Femur (tissue), 1 donor: ENCODE measurements at places on chromosomes 2 and 18.

DNA sequence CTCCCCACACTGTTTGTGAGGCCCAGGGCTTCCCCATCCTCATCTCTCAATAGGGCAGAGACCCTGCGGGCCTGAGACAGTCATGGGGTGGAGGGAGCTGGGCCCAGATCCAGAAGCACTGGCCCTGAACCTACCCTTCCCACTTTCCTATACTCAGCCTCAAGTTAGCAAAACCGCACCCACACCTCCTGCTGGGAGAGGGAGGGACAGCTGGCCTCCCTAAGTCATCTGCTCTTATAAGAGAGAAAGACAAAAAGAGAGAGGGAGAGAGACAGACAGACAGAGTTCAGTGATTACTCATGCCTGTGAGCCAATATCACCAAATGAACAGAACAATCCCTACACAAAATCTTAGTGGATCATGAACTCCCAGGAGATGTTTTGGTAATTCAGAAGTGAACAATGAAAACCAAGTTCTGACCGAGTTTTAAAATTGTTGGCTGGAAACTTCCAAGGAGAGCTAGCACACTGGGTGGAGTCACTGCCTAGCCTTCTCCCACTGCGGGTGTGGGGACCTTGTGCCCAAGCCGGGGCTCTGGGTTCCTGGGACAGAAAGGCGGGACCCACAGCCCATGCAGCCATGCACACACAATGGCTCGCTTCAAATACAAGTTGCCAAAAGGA, 130.5 kb downstream of the PXDN start:
- no peak for DNase-seq

GRCh38 chr2:213189001-213189899, 37.8 kb upstream of the IKZF2 start:
- no peak for DNase-seq

- no peak for DNase-seq
These were observed 1500.6 kb upstream of the TMEFF2 start for GRCh38 chr2:193695367-193695766.

DNA sequence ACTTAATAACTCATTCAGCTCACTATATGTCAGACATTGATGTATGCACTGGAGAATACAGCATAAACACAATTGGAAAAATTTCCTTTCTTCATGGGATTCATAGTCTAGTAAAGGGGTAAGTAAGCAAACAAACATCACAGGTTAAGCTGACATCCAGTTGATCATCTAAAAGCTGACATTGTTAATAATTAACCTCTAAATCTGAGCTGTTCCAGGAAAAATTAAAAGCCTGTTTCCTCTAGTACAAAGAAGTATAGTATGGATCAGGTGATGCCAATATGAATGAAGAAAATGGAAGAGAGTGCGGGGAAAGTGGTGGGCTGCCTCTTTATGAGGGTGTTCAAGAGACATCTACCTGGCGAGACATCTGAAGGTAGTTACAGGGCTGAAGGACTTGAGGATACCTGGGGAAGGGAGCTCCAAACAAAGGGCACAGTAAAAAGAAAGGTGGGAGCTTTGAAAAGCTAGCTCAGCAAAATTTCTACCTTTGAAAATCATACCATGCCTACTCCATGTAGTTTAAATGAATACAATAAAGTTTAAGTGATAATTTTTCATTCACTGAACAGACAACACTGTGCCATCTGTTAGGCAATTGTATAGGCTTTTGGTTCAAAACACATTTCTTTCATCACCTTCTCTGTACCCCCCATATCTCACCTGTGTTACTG, 619.3 kb downstream of the TRIB2 start:
- DNase-seq: no peak

DNA sequence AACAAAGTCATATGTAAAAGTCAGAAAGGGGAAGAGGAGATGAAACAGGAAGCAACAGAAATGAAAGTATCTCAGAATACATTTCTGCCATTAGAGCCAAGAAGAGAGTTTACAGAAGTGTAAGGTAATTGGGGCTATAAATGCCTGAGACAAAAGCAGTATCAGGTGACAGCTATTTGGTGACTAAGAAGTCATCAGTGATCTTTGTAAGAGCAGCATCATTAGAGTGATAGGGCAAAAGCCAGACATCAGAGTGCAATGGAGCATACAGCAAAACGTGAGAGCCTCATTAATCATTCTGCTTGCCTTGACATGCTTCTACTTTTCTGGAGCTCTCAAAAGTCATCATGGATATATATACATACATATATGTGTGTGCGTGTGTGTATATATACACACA, 804.7 kb upstream of the PIK3C3 start:
- no peak for DNase-seq

- peak; percentile 81 for DNase-seq
These were observed 98.3 kb upstream of the HDAC4 start for GRCh38 chr2:239498981-239499634.

- no peak for DNase-seq
These were observed 120.5 kb downstream of the AFF3 start for GRCh38 chr2:100021791-100022340.

DNA sequence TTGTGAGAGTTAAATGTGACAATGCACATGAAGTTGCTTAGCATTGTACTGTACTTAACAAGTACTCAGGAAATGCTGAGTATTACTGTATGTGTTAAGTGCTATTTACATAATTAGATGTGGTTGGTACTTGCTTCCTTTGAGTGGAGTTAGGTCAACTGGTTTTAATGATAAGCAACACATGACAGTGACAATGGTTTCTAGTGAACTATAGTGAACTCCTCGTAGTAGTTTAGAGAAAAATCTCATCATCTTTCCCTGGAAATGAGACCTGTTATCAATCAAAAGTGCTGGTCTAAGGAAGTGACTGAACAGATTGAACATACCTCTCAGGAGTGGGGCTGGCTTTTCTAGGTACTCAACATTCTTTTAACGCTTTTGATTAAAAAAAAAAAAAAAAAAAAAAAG, 29.2 kb upstream of the ZDBF2 start:
- DNase-seq: no peak

GRCh38 chr2:240563951-240564560, 3.9 kb downstream of the DUSP28 start:
- peak; percentile 11 for DNase-seq

GRCh38 chr2:159217676-159218075, 68.8 kb downstream of the WDSUB1 start:
- DNase-seq: no peak

DNA sequence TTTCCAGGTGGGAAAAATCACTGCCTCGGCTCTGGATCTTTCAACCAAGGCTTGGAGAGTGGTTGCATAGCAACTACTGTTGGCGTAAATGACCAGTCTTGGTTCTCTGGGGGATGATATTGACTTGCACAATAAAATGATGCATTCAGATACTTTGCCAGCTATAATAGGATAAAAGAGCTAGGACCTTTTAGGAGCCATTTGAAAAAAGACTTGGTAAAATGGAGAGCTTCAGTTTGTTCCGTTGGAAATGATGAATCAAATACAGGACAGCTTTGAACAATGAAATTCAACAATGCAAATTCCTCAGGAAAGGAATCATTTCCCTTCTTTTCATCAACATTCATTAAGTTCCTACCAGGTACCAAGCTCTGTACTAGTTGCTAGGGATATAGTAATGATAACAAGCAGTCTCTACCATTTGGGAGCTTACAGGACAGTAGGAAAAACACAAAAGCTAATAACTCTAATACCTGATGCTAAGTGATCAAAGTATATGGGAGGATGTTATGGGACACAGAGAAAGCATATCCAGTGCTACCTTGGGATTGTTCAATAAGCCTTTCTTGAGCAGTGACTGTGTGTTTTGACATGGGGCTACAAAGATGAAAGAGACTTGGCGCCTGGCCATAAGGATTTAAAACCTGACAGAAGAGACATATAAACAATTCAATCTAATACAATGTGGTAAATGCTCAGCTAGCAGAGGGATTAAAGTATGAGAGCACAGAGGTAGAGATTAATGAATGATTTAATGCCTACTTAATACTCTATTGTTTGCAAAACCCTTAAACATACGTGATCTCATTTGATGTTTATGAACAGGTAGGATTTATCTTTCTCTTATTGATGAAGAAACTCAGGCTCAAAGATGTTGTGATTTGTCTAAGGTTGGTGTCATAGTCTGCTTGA, 110.7 kb downstream of the QPCT start:
- DNase-seq: no peak

GRCh38 chr2:120314690-120315366, 31.1 kb upstream of the INHBB start:
- peak; percentile 53 for DNase-seq

DNA sequence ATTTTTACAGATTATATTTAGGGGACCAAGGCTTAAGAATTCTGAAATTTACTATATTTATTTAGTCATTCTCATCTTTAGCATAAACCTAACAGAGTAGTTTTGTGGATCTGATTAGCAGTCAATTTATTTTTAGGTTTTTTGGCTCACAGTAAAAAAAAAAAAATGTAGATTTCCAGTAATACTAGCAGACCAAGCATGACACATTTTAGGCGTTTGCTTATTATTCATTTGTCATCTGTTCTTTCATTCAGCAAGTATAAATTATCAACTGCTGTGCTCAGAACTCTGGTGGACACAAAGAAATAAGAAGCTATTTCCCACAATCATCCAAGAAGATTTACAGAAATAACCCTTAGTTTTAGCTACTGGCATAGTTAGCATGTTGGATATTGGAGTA, 20.6 kb downstream of the PDE1A start:
- no peak for DNase-seq

- peak; percentile 60 for DNase-seq
These were observed 87.3 kb upstream of the RMDN2 start for GRCh38 chr2:37837628-37838328.
